PC-9 (cell line): ENCODE measurements at places on chromosomes 1 and 21. TPM values are rescaled to one million over a fixed set of nuclear protein-coding genes. Genes with fewer than 3 reads are reported as not detected.

SLC45A1 gene
- 0.20 TPM in 1 of 2 replicates, not detected in the other for total RNA-seq

PTGFRN gene
- 83.7 and 87.3 TPM in 2 replicates for total RNA-seq

ADCY10 gene
- total RNA-seq: 0.28 and 0.46 TPM in 2 replicates

TMPRSS15 gene
- not detected in 2 replicates for total RNA-seq

CGN gene
- total RNA-seq: 30.3 and 31.1 TPM in 2 replicates
